ENCODE measurements at places on chromosomes 3 and 15. TPM values are rescaled to one million over a fixed set of nuclear protein-coding genes. Genes with fewer than 3 reads are reported as not detected.

The SLC12A8 gene
- not detected for total RNA-seq

The FOXP1 gene
- total RNA-seq: 455 TPM

The FOXB1 gene
- total RNA-seq: 0.10 TPM

The ATP13A5 gene
- total RNA-seq: not detected

The FSTL1 gene
- 2.6 TPM for total RNA-seq

The SNURF gene
- 25.6 TPM for total RNA-seq

The AQP9 gene
- 144 TPM for total RNA-seq

The CPN2 gene
- not detected for total RNA-seq

The ALDH1L1 gene
- not detected for total RNA-seq

The POLR2H gene
- total RNA-seq: 19.0 TPM

The BCL2A1 gene
- total RNA-seq: 511 TPM

The PLA2G4F gene
- not detected for total RNA-seq

The TRIM59 gene
- 21.0 TPM for total RNA-seq

The SLC9C1 gene
- total RNA-seq: 0.10 TPM

The P2RY1 gene
- 3.1 TPM for total RNA-seq

The RBPMS2 gene
- total RNA-seq: 0.10 TPM

The ALG1L2 gene
- total RNA-seq: not detected

The ASB14 gene
- total RNA-seq: 0.10 TPM

Measured in mononuclear cell (primary cell).